Activated T-helper 1 cell treated with Interleukin-2 at 50 U/mL for 16 hours (primary cell): ENCODE measurements at places on chromosomes 7 and 10.

- no peak for DNase-seq
Observed at GRCh38 chr10:119377451-119377957, 165.0 kb downstream of the RGS10 start.

- no peak for DNase-seq
Observed at GRCh38 chr10:117997673-117998072, 49.1 kb downstream of the RAB11FIP2 start.

DNA sequence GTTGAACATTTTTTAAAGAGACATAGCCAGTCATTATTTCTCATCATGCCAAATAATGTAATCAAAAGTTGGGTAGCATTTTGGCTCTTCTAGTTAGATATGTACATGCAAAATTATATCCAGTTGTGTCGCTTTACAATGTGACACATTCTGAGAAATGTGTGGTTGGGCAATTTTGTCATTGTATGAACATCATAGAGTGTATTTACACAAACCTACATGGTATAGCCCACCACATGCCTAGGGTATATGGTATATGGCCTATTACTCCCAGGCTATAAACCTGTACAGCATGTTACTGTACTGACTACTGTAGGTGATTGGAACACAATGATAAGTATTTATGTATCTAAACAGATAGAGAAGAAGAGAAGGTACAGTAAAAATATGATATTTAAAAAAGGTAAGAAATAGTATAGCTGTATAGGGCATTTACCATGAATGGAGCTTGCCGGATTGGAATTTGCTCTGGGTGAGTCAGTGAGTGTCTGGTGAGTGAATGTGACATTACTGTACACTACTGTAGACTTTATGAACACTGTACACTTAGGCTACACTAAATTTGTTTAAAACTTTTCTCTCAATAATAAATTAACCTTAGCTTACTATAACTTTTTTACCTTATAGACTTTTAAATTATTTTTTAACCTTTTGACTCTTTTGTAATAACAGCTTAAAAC is 16.5 kb downstream of the ZNF365 start:
- no peak for DNase-seq

GRCh38 chr7:127189074-127189473 is 63.7 kb downstream of the GRM8 start:
- DNase-seq = no peak

DNA sequence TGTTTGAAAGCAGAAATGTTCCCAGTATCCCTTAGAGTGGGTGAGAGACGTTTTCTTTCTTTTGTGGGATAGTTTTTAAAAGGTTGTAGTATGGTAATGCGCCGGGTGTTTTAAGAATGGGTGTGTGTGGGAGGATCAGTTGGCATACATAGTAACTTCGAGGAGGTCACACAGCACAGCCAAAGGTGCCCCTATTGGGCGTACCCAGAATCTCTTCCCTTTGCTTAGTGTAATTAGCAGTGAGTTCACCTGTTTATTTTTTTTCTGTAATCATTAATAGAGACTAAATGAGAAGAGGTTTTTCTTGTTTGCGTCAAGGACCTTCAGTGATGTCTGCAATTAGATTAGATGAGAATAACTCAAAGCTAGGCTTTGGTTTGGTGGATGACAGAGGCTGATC is 1.5 kb downstream of the PLEKHA8 start:
- DNase-seq = no peak

DNA sequence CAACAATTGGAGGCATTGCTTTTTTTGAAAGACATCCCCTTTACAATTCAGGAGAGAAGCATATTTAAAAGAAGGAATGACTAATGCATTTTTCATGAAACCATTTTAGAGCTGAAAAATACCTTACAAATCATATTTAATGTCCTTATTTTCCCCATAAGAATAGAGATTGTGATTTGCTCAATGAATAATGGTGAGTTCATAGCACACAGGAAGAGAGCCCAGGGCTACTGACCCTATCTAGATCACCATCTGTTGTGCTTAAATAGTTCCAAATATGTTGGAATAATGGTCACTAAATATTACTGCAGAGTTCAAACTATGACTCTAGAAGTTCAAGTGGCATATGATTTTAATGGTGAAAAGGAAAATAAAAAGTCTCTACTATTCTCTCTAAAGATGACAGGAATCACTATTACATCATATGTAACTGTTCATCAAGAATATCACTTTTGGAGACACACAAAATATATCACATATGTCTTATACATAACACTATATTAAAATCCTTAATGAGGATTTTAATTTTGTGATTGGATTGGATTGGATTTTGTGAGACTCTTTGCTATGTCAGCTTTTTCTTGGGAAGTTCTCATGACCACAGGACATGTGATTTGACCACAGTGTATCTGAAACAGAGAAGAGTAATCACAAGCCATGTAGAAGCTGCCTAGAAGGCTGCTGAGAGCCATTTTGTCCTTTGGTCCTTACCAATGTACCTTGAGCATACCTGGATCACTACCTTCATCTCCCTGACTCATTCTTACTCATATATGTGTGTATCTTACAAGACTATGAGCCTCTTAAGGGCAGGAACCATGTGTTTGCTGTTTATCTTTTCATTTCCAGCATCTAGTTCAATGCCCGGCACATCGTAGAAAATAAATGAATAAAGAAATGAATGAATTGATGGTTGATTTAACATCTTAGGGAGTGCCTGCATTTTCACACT is 26.4 kb downstream of the SLC16A9 start:
- no peak for DNase-seq

GRCh38 chr10:50360077-50360850 is 108.9 kb upstream of the ASAH2 start:
- no peak for DNase-seq

DNA sequence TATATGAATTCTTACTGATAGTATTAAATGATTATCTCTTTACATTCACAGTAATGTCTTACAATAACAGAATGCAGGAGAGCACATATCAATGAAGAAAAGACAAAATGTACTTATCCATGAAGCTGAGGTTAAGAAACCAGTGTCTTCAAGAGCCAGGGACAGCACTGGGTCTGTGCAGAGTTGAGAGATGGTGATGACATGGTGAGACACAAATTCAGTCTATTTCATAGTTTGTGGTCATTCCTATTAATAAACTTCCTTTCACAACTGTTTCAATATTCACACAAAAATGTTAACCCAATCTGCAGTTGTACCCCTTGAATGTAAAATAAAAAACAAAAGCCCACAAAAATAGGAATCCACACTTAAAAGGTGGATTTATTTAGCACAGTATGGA is 5.3 kb upstream of the MAGI2 start:
- no peak for DNase-seq

DNA sequence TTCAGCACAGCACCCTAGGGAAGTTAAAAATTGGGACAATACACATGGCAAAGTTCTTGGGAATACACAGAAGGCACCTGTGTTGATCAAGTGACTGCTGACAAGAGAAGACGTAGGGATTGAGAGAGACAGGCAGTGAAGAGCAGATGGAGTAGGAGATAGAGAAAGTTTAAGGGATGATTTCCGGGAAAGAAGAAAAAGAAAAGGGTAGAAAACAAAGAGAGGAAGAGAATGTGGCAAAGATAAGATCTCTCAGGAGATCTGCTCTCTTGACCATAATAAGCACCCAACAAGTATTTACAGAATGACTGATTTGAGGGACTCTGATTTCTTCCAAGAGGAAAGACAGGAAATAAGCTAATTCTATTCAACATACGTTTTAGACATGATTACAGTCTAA is 15.1 kb upstream of the RALA start:
- DNase-seq = no peak

GRCh38 chr10:7146189-7146588 is 264.6 kb downstream of the SFMBT2 start:
- DNase-seq = no peak

DNA sequence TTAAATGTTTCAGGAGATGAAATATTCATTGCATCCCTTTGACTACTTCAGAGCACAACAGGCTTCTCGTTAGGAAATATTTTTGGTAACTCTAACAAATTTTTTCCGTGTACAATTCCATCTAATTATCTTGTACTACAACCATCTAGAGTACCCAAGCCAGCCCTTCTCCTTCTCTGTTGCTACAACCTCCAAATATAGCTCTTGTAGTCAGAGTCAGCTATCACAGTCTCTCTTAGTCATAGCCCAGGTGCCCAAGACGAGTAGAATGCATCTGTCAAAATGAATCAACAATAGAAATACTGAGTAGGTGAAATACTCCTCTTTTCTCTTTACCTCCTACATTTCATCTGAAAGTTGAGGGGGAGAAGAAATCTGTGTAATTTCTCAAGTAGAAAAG is 74.0 kb downstream of the INHBA start:
- no peak for DNase-seq

DNA sequence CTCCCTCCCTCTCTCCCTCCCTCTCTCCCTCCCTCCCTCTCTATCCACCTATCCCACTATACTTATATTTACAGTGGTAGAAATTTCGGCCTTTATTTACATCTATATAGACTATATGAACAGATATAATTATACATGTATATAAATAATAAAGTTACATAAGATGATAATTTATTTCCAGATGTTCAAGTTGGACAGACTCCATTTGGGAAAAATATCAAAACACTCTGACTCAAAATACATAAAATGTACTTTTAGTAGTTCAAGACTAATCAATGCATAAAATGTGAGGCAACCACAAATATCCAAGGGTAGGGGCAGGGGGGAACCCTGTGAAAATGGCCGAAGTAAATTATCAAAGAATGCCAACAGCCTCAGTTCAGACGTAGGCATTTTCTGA is 203.0 kb downstream of the FANK1 start:
- DNase-seq = no peak

GRCh38 chr7:56079450-56080185 is 13.1 kb downstream of the PHKG1 start:
- no peak for DNase-seq

DNA sequence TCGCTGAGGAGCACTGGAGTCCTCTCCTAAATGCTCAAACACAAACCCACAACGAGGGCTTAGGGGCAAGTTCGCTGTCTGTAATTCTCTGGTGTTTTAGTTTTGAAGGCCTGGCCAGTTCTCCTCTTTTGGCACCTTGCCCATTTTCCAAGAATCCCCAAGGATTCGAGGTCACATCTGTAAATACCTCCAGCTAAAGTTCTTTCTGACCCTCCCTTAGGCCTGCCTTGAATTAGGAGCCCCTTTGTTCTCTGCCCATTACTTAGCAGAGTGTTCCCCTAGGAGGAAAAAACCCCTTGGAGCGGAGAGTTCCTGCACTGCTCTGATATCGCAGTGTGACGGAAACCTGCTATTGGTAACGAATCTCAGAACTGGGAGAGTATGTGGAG is 743 bp upstream of the PYROXD2 start:
- no peak for DNase-seq

GRCh38 chr7:39248041-39248691 is 270.5 kb downstream of the POU6F2 start:
- DNase-seq = no peak

DNA sequence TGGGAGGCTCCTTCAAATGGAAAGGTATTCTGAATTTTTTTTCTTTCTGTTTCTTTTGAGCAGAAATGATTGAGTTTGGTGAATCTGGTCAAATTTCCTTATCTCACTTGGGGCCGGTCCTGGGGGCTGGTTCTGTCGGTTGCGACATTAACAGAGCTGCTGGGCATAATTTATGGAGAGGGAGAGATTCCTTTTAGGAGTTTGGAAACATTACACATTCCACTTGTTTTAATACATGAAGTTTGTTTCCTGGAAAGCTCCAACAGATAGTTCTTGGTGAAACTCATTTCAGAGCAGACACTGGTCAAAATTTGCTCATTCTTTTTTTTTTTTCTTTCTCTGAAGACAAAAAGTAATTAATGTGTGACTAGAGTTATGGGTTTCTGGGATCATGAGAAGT is 129.9 kb downstream of the ABCA13 start:
- DNase-seq = no peak

DNA sequence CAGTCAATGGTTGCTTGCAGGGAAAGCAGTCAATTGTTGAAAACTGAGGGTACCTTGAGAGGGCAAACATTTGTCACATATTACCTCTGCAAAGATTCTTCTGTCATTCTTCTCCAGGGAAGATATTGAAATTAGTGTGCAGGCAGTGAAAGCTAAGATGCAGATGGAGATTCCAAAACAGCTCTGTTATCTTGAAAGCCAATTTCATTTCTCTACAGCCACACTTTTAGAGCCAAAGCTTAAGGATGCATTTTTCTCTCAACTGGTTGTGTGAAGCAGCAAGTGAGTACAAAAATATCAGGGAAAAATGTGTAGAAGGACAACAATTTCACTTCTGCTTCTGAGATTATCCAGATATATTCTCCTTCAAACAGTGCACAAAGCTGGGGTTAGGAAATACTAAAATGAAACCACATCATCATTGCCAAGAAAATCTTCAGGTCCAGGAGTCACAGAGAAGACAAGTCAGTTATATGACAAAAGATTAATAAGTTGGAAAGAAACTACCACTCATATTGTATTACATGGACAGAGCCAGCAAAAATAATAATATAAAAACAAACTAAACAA is 16.3 kb downstream of the SGMS1 start:
- DNase-seq = no peak

DNA sequence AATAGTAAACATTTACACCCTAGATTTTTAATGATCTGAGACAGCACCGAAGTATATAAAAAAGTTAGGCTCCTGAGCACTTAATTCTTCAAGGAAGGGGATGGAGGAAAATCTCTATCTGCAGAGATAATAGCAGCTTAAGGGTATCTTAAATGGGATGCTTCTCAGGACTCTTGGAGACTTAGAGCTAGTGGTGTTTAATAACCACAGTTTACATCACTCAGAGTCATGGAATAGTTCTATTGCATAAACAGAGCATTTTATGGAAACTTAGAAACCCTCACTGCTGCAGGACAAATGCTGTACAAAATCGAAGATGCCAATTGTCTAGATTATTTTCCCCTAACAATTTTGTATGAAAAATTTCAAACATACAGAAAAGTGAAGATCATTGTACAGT is 398.9 kb upstream of the GALNT17 start:
- DNase-seq = no peak

DNA sequence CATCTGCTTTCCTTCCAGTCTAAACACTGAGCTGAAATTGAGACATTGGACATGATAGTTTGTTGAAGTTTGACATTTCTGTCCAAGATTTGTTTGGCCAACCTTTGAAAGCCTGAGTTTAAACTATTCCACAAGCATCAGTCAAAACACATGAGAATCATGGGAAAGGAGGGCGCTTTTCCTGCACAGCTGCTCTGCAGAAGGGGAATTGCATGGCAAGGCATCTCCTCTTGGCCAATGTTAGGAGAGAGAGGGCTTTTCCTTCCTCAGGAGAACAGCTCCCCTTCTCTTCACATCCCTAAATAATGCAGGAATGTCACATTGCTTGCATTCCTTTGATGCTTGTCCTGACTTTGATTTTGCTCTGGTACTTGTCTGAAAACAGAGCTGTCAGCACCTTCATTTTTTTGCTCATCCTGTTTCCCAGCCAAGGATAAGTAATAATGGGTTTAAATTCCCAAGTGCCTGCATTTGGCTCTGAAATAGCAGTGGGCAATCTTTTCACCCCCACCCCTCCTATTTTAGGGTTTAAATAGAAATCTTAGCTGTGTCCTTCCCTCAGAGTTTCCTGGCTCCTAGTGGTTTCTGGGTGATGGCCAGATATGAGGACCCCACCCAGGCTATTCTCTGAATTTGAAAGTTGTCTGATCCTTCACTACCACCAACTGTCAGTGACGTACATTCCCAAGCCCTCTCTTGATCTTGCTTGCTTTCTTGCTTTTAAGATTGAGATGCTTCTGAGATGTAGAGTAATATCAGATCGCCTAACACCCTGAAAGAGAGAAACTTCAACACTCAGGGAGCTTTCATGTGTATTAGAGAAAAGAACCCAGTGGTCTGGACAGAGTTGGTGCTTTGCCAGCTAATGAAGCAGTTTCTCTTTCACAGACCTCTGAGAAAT is 75.2 kb upstream of the NPVF start:
- no peak for DNase-seq
